Effector CD8-positive, alpha-beta T cell (primary cell): ENCODE measurements at places on chromosomes 5 and 9.

- no peak for DNase-seq
These were observed 261.8 kb downstream of the EBF1 start for GRCh38 chr5:158837908-158838307.

- no peak for DNase-seq
These were observed 30.9 kb downstream of the YIPF5 start for GRCh38 chr5:144139586-144139985.

DNA sequence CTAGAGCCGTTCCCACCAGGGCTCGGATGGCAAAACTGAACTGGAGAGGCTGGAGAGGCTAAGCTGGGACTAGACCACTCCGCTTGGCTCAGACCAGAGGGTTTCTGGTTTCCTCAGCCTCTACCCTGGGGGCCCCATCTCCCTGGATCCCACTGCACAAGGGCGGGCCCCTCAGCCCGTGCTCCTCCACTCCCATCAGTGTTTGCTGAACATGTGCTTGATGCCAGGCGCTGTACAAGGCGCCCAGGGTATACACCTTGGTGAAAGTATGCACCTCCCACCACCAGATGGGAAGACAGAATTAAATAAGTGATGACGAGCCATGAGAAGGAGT lies 18.0 kb downstream of the GPX3 start:
- DNase-seq: no peak

DNA sequence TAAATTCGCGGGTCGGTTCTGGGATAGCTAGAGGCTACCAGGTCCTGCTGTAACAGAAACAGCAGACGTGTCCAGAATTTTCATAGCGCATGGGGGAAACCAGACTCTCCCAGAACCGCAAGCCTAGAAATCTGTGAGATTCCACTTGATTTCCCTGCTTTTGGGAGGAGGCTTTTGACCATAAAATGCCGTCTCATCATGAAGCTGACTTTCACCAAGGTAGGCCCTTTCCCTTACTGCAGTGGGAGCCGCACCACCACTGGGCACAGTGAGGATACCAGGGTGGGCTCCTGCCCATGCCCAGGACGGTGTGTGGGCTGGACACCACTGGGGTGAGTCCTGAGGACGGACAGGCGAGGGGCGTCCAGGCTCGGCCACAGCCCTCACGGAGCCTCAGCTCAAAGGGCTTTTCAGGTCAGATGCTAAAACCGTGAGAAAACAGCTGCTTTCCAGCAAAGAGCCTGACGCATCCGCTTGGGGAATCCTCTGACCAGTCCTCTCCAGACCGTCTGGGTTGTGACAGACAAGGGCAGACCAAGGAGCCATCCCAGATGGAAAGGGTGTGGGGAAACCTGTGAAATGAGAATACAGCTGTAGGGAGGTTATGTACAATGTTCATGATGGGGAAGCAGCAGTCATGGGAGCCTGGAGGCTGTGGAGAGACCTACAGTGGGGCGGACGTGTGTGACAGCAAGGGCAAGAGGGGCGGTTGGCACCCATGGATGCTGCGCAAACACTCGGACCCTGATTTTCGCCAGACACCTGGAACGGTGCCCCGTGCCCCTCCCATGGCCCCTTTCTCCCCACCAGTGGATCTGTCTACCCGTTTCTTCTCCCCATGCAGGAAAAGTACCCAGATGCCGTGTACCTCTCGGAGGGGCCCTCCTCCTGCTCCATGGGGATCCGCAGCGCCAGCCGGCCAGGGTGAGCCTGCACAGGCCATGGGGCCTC lies 59.2 kb downstream of the IPPK start:
- DNase-seq: no peak

- DNase-seq: no peak
These were observed 486.8 kb upstream of the WWC1 start for GRCh38 chr5:167804512-167805220.
